ENCODE measurements at places on chromosomes 7 and 10.

- no peak for DNase-seq
Measured at GRCh38 chr7:99095698-99096097, 48.2 kb downstream of the SMURF1 start.

GRCh38 chr10:71998840-71999194 lies 34.6 kb downstream of the CHST3 start:
- no peak for DNase-seq

GRCh38 chr10:20990604-20991003 lies 93.5 kb upstream of the NEBL start:
- DNase-seq, result no peak

GRCh38 chr7:31079824-31080511 lies 27.9 kb downstream of the ADCYAP1R1 start:
- no peak for DNase-seq

GRCh38 chr10:21530168-21530567 lies 3.9 kb upstream of the MLLT10 start:
- no peak for DNase-seq

DNA sequence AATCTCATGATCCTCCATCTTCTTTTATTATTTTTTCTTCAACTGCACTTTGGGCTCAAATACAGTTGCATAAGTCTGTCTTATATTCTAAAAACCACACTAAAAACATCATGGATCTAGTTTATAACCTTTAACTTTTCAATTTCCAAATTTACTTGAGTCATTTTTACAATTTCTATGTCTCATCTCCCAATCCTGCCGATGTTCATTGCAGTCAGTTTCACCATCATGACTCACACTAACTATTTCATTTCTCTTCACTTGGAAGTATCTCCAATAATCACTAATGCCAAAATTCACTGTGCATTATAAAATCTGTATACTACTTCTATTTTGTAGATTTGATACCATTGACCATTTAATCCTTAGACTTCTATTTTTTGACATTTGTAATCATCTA lies 806.9 kb upstream of the SORCS1 start:
- no peak for DNase-seq

DNA sequence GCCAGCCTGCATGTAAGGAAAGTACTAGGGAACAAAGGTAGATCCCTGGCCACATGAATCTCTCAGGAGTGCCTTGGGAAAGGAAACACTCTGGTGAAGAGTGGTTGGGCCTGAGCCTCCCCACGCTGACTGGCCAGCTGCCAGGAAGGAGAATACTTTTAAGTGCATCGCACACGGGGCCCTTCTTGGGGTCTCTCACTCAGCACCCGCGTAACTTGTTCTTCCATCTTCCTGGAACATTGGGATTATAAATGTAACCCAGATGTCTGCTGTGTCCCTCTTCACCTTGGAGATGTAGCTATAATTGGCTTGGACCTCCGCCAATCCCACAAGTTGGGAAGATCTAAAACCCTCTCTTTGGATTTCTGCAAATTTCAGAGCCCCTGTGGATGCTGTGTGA lies 4.4 kb upstream of the GLI3 start:
- no peak for DNase-seq

GRCh38 chr10:114471906-114472876 lies 67.9 kb upstream of the AFAP1L2 start:
- no peak for DNase-seq

- no peak for DNase-seq
Measured at GRCh38 chr10:132113766-132114365, 48.1 kb downstream of the JAKMIP3 start.

DNA sequence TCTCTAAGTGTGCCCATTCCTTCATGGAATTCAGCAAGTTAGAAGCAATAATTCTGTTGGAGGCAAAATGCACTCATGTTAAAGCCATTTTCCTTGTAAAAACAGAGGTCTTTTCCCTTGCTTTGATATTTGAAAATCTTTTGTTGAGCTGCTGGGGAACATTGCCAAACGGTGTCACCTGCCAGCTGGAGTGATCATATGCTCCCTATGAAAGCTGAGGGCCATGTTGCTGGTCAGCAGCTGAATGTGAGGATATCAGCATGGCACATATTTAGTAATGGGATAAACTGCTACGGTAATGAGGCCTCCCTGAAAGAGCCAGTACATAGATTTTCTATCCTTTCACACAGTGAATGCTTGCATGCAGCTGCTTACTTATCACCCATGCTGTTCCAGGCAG lies 224.3 kb downstream of the THSD7A start:
- DNase-seq, result no peak

DNA sequence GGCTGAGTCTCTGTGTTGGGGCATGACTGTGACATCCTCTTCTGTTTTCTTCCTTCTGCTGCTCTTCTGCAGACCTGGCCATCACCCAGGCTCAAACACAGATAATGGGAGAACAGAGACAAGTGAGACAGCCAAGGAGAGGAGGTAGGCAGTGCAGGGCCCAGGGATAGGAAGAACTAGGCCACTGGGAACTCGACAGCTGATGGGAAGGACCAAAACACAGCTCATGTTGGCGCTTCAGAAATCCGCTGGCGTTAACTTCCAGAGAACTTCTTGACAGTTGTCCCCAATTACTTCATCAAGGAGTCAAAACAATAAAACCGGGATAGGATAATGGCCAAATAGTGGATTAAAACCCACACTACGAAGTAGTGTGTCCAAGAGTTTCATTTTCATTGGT lies 97.0 kb upstream of the PALS2 start:
- no peak for DNase-seq

GRCh38 chr10:26221541-26221940 lies 5.0 kb downstream of the GAD2 start:
- DNase-seq, result no peak

DNA sequence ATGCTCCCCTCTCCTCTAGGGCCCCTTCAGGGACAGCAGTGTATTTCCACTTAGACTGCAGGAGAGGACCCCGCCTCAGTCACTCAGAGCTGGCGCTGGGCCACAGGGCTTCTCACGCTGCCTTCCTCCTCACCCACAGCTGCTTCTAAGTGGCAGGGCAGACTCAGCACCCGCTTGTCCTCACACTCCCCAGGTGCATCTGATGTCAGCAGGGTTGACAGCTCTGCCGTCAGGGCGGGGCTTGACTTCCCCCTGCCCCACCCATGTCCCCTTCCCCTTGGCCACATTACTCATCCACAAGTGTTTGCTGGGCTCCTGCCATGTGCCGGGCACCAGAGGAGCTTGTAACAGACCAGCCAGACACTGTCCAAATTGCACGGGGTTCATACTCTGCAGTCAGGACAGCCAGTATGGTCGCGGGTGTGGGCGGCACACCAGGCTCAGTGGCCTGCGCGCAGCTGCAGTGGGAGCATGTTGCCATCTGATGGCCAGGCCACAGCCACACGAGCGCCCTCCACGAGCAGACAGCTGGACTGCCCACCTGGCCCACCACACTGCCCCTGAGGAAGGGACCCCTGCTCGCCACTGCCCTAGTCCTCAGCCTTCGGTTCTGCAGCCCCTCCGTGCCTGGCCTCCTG lies 29.3 kb upstream of the TTYH3 start:
- DNase-seq, result no peak

- no peak for DNase-seq
Measured at GRCh38 chr7:91883676-91884362, 3.3 kb upstream of the MTERF1 start.

- DNase-seq, result no peak
Measured at GRCh38 chr10:124174071-124174566, 80.7 kb upstream of the CHST15 start.

DNA sequence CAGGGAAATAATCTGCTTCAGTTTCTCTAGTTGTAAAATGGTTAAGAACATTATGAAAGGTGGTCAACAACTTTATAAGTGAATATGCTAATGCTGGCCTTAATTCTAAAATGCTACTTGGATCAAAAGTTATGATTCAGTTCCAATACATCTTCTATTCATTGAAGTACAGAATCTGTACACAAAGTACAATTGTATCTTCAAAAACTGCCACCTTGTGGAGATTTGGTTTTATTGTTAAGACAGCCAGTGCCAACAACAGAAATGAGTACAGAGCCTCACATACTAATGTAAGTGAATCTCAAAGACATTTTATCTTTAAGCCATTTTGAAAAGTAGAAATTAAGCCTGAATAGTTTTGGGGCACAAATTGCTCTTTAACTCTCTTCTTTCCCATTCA lies 194.0 kb downstream of the CFTR start:
- DNase-seq, result no peak

GRCh38 chr7:12139416-12139815 lies 71.7 kb upstream of the TMEM106B start:
- DNase-seq, result no peak

DNA sequence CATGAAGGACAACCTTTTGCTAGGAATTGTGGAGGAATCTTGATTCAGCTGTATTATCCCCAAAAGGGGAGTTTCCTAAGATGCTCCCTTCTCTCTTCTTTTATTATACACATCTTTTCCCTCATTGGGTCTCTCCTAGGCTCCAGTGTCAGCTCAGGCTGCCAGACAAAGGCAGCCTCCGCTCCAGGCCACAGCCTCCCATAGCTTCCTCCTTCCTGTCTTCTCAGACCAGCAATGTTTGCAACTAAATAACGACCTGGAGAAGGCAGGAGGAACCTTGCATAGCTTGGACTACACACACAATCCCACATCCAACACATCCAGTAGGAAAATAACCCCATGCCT lies 12.3 kb downstream of the SFXN3 start:
- no peak for DNase-seq

- DNase-seq, result no peak
Measured at GRCh38 chr7:133040674-133041073, 41.2 kb downstream of the CHCHD3 start.

GRCh38 chr7:153657182-153657800 lies 394.9 kb upstream of the DPP6 start:
- no peak for DNase-seq

DNA sequence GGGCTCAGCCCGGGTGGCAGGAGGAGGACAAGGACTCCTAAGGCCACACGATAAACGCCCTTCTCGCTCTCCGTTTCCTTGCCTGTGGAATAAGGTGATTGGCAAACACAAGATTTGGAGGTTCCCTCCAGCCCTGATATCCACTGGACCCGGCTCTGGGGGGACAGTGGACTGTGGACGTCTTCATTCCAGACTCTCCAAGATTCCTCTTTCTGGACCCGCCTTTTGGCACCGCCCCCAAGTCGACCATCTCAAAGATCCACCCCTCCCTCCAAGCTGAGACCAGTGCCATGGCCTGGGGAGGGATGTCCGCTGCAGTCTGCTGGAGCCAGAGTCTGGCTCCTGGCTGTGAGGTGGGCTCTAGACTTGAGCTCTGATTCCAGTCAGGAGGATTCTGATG lies 23.6 kb downstream of the ZNF783 start:
- no peak for DNase-seq

- DNase-seq, result no peak
Measured at GRCh38 chr7:154863766-154864522, 139.0 kb downstream of the PAXIP1 start.

GRCh38 chr7:99143521-99143852 lies 421 bp downstream of the SMURF1 start:
- no peak for DNase-seq
